SJSA1 (cell line): ENCODE measurements at places on chromosomes 16 and 17.

DNA sequence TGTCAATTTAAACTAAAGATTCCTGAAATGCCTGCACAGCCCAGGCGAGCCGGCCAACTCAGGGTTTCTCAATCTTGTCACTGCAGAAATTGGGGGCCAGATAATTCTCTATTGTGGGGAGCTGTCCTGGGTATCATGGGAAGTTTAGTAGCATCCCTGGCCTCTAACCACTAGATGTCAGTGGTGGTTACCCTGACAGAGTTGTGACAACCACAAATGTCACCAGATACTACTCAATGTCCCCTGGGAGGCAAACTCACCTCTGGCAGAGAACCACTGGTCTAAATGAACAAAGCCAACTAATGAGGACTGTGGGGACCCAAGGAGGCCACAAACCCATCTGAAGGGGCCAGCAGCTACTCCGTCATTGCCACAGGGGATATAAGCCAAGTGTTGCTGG, 90.9 kb downstream of the MYH11 start:
- DNase-seq, result peak; percentile 55

DNA sequence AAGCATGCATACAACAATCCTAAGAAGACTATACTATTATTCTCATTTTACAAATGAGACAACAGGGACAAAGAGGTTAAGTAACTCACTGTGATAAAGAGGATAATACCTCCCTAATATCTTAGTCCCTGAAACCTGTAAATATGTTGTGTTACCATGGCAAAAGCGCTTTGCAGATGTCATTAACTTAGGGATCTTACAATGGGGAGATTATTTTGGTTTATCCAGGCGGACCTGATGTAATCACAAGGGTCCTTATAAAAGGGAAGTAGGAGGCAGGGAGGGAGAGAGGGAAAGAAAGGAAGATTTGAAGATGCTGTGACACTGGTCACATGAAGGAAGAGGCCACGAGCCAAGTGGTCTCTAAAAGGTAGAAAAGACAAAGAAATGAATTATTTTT, 164.7 kb downstream of the CNTNAP4 start:
- DNase-seq, result no peak

DNA sequence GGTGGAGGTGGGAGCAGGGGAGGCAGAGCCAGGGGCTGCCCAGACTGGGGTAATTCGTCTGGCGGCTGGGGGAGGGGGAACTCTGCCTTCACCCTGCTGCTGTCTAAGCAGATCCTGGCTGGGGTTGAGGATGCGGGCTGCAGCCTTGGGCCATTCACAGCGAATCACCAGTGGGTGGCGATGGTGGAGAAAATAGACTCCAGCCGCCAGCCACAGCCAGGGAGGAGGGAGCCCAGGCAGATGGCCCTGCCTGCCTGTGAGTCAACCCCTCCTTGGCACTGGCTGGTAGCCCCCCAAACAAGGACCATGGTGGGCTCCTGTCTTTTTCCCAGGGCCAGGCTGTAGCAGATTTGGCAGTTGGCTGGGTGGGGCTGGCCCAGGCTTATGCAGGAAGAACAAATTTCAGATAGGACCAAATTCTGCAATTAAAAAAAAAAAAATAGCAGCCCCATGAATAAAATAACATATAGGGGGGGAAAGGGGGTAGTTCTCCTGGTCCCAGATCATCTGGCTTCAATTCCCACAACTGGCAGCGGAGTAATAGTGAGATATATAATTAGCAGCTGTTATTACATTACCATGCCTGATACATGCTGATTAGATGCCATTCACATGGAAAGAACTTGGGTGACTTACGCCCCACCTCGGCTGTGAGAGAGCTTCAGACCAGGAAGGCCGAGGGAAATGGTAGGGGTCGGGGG, 41.5 kb upstream of the CDH5 start:
- DNase-seq, result no peak

DNA sequence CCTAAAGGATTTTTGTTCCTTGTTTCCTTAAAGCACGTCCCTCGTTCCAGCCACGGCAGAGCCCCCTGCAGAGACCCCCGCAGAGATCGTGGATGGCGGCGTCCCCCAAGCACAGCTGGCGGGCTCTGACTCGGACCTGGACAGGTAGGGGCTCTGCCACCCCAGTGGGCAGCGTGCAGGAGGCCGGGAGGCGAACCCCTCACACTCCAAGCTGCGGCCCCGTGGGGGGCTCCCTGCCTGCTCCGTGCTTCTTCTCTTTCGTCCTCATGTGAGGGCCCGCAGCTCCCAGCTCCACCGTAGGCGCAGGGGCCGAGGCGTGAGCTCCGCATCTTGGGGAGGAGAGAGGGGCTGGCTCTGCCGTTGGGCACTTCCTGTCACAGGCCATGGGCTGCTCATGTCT, 8.5 kb downstream of the TELO2 start:
- no peak for DNase-seq

DNA sequence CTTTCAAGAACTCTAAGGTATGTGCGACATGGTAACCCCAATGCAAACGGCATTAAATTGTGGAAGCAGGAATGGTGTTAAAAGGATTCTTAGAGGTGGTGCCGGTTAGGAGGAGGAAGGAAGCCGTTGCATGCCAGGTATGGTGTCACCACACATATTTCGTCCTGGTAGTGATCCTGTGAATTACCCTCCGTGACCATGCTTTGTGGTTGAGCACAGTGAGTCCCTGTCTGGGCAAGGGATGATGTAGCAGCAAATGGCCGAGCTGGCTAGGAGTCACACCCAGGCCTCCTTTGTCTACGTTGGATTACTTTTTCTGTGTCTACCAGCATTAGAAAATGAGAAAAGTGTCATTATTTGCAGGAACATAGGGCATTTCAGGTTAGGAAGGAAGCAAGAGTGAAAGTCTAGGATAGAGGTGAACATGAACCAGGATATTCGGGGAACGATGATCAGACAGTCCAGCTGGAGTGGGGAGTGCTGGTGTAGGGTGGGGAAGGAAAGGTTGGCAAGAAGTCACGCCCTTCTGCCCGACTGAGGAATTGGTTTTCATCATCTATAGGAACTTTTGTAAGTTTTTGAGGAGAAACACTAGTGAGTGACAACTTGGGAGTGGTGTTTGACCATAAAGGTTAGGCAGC, 123.5 kb downstream of the PRKCA start:
- DNase-seq, result no peak

DNA sequence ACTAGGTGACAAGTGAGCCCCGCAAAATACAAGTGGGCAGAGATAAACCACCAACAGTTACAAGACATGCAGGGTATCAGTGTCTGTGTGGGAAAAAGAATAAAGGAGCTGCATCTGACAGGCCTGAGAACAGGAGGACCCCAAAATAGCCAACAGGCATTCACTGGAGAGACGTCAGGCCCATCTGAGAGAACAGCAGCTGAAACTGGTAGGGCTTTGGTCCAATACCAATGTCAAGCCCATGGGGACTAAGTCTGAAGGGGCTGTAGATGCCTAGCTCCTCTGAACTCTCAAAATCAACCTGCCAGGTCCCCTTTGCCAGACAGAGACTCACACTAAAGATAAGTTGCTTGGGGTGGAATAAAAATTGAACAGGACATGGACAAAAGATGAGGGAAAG, 30.5 kb upstream of the TANC2 start:
- no peak for DNase-seq
